ENCODE measurements at places on chromosomes 2 and 18.

- DNase-seq, result no peak
These were observed 266.2 kb downstream of the PHLPP1 start for GRCh38 chr18:62981566-62981965.

- no peak for DNase-seq
These were observed 21.7 kb downstream of the ACSL3 start for GRCh38 chr2:222882484-222882928.

- DNase-seq, result no peak
These were observed 100.9 kb downstream of the SPRED2 start for GRCh38 chr2:65331336-65332025.

DNA sequence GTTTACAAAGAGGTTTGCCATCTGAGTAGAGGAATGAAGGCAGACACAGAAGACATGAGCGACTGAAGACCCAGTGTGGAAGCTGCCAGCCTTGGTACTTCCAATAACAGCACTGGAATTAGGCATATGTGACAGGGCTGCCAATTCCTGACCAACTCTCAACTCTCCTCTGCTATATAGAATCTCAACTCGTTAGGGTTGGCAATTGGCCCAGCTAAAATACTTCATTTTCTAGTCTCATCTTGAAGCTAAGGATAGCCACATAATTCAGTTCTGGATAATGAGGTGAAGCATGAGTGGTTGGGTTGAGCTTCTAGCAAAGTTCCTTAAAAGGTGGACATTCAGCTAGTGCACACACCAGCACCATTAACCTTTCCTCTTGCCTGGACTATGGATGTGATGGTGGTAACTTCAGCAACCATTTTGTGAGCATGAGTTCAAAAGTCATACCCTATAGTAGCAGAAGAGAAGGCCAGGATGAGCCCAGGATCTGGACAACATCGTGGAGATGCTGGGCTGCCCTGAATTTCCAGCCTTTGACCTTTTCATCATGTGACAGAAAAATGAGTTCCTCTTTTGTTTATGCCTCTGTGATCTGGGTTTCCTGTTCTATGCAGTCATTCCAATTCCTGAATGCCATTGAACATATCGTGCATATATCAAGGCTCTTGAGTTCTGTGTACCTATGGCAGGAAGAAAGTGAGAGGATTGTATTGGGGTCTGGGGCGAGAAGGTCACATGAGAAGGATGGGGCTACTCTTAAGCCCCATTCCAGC, 68.1 kb upstream of the HAAO start:
- DNase-seq, result no peak

GRCh38 chr2:86301009-86301408, 36.4 kb downstream of the REEP1 start:
- DNase-seq, result no peak

GRCh38 chr2:236659758-236660150, 90.1 kb downstream of the ACKR3 start:
- DNase-seq, result no peak

DNA sequence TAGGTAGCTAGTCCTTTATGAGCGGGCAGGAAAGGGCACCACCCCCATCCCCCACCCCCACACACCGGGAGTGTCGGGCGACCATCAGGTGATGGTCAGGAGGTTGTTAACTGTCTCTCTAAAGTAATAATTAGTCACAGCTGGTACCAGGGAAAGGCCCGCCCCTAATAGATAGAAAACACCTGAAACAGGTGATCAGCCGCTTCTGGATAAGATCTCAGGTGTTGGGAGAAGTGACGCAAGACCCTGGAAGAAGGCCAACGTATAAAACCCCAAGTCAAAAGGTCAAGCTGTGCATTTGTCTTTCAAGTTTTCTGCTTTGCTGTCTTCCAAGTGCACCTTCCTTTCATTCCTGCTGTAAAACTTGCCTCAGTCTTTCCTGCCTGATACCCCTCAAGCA, 59.6 kb upstream of the LINC00305 start:
- no peak for DNase-seq

GRCh38 chr2:135709992-135710391, 31.7 kb upstream of the UBXN4 start:
- DNase-seq, result peak; percentile 46

DNA sequence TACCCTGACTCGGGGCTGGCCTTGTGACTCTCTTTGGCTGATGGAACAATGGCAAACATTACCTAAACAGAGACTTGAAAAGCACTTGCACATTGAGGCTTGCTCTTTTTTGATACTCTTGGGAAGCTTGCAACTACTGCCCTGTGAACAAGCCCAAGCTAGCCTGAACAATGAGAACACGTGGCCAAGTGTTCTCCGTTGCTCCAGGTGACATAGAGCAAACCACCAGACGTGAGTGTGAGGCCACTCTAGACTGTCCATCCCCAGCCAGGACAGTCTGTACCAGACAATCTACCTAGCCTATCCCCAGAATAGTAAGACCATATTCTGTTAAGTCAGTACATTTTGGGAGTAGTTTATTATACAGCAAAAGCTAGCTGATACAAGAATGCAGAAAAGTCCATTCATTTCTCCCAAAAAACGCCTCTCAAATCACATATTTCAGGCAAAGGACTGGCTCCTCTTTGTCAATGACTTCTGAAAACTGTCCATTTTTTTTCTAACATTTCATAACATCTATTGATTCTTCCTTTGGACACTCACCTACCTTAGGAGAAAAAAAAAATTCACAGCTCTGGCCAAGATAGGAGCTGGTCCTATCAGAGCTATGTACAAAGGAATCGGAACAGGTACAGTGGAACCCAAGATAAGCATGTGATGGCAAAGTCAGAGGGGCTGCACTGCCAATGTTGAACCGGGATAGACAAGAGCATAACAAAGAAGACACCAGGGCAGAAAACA, 142.1 kb upstream of the PKDCC start:
- DNase-seq, result no peak

All from stimulated activated CD8-positive, alpha-beta memory T cell treated with anti-CD3 and anti-CD28 coated beads, Interleukin-15, amount 100 ng/mL, for 24 hours (primary cell).